ENCODE measurements at places on chromosomes 6 and 20.
A peak's percentile ranks its signal among the peaks of the same experiment; 100 is the strongest.

GRCh38 chr6:56660381-56660730 lies 17.7 kb upstream of the DST start:
- DNase-seq: no peak

DNA sequence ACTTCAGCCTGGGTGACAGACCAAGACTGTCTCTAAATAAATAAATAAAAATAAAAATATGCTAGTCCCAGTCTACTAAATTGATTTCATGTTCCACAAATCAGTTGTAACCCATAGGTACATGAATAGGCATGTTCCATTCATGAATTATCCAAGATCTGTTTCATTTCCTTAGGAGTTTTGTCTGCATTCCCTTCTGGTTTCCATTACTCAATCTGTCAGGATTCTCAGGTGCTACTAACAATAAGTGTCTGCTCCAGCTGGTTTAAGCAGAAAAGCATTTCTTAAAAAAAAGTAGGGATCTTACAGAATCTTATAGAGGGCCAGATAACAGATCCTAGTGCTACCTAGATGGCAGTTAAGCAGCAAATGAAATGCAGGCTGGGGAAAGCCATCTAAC lies 15.6 kb upstream of the PKIG start:
- DNase-seq: no peak

- DNase-seq: no peak
These were observed 425.5 kb downstream of the TENT5A start for GRCh38 chr6:81326881-81327561.

DNA sequence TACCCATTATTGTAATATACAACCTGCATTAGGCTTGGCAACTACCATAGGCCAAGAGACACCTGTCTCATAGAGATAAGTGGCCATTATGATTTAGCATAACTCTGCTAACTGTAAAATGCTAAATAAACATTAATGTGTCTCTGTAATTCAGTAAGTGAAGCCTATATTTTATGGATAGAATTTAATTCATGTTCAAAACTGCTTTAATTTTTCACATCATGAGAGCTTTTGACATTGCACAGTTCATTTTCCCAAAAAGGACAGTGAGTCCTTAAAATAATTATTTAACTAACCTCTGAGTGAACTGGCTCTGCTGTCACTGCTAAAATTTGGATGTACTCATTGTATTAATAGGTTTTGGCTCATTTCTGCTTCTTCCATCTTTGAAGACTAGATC lies 41.4 kb upstream of the TMX4 start:
- no peak for DNase-seq

- no peak for DNase-seq
These were observed 3.6 kb downstream of the FOXC1 start for GRCh38 chr6:1613346-1613687.

DNA sequence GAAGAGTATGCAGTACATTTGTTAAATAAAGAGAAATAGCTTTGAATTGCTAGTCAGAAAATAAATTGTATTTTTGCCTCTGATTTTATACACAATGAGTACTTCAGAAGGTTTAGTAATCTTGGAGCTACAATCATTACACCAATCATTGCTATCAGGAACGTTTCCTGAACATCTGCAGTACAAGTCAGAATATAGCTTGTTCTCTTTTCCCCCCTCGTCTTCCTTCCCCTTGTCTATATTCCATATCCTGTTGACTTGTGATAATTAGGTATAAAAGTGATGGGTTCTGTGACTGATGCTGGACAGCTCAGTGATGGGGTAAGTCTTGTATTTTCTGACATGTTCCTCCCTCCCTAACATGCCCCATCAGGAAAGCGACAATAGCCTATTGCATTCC lies 94.0 kb downstream of the AHI1 start:
- no peak for DNase-seq

GRCh38 chr20:12984863-12985262 lies 23.9 kb upstream of the SPTLC3 start:
- DNase-seq: no peak

DNA sequence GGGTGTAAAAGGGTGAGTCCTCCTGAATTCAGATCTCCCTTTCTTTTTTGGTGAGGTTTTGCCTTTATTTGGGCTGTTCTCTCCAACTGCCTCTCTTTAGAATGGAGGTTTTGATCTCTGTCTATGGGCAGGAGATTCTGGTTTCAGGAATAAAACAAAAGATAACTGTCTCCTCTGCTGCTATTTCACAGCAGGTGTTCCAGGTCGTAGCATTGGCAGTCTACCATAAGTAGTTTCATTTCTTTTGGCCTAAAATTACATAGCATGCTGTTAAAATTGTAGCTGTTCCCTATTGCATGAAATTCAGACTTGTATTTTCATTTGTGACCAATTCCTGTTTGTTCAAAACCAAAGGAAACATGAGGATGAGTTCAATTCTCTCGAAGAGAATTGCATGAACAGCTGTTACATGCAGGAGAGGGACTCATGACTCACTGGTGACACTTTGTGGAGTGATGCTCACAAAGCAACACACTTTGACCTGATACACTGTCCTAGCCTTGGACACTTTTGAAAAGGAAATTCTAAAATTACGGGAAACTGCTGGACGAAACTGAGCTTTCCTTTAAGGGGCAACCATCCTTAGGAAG lies 76.8 kb upstream of the SIRPG start:
- DNase-seq: peak; percentile 2

GRCh38 chr6:151242420-151242861 lies 2.7 kb downstream of the AKAP12 start:
- no peak for DNase-seq

DNA sequence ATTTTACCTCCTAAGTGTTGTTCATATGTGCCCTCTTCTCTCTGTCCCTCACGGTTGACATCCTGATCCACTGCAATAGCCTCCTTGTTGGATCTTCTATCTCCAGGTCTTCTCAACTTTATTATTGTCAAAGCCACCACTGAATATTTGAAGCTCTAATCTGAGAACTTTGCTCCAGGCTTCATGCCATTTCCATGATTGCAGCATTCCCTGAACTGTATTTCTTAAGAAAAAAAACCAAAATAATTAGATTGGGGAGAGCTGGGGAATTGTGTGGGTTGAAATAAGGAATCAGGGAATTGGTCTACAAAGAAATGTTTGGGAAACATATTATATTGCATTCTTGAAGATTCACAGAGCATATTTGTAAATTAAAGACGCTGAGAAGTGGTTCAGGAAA lies 2.5 kb upstream of the STX7 start:
- no peak for DNase-seq

GRCh38 chr20:2379511-2380229 lies 1.0 kb upstream of the TGM6 start:
- DNase-seq: no peak

- no peak for DNase-seq
These were observed 16.4 kb downstream of the FRMD1 start for GRCh38 chr6:168062346-168063289.

- DNase-seq: peak; percentile 31
These were observed 51.5 kb downstream of the PREX1 start for GRCh38 chr20:48776306-48776705.

GRCh38 chr6:158715330-158716311 lies 65.8 kb downstream of the SYTL3 start:
- DNase-seq: no peak

GRCh38 chr6:28258877-28259777 lies at the start of gene NKAPL:
TSS of gene NKAPL (plus strand) at chr6:28259297. CDS start at chr6:28259372, 75 bp downstream.
- DNase-seq: peak; percentile 53

GRCh38 chr20:35597186-35597585 lies 18.4 kb upstream of the SPAG4 start:
- DNase-seq: no peak

DNA sequence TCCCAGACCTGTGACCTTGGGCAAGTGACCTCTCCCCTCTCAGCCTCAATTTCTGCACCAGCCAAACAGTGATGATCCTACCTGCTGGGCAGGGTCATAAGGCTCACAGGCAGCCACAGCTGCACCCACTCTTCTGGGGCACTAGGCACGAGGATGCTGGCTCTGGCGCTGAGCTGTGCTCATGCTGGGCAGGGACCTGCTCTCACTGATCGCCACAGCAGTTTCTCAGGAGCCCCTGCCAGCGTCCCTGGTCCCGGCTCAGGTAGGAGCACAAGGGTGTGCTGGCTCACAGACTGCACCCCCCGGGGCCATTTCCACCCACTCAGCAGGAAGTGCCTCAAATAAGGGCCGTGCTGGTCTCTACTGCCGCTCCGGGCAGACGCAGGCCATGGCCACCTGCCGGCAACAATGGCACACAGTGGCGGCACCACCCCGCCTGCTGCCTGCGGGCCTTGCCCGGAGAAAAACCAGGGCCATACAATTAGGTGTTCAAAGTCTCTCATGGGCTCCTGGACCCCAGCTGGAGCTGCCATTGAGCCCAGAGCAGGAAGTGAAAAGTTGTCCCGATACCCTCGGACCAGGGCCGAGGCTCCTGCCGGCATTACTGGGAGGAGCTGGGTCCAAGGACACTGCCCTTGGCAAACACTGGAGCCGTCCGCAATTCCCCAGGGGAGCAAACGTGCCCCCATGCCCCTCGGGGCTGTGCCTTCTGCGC lies 4.6 kb upstream of the CABLES2 start:
- no peak for DNase-seq

GRCh38 chr20:43767686-43768474 lies 41.1 kb upstream of the GTSF1L start:
- peak; percentile 33 for DNase-seq

- no peak for DNase-seq
These were observed 440.2 kb upstream of the FLRT3 start for GRCh38 chr20:14777591-14777990.

DNA sequence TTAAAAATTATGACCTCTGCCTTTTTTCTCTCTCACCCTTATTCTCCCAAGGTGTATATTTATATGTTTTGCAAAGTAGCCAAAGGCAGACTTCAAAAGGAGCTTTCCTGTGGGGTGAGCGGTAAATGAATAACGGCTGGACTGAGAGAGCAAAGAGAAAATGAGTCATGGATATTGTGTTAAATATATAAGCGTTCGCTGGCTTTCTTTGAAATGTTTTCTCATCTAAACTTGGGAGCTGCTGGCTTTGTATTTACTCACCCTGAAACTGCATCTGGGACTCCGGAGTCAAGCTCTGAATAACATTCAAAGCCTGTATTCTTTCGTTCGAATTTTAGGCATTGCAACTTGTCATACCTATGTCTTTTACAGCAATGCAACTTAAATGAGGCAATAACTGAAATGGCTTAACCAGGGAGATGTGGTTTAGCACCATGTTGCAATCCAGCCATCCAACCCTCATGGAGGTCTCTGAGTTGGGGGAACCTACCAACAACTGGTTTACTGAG lies 32.0 kb downstream of the ATXN1 start:
- DNase-seq: no peak

DNA sequence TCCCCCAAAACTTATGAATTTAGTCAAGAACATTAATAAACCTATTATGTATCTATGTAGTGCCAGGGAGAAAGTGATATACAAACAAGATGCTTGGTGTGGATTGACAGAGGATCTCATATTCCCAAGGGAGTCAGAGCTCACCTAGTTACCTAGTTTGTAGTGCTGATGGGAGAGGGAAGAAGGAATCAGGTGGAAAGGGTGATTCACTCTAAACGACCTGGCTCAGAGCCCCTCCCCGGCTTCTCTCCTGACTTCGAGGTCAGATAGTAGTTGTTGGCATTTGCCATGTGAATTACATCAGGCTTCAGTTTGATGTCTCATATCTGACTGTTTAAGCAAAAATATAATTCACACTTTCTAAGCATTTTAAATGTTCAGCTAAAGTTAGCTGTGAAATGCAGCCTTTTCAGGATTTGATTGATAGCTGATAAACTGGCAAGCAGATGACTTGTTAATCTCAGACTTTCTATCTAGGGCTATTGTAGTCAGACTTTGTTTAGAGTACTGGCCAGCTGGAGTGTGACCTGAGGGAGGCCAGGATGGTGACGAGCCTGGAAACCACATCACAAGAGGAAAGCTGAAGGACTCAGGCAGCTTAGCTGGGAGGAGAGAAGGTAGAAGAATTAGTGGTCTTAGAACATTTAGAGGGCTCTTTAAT lies 123.7 kb downstream of the AKAP7 start:
- no peak for DNase-seq

DNA sequence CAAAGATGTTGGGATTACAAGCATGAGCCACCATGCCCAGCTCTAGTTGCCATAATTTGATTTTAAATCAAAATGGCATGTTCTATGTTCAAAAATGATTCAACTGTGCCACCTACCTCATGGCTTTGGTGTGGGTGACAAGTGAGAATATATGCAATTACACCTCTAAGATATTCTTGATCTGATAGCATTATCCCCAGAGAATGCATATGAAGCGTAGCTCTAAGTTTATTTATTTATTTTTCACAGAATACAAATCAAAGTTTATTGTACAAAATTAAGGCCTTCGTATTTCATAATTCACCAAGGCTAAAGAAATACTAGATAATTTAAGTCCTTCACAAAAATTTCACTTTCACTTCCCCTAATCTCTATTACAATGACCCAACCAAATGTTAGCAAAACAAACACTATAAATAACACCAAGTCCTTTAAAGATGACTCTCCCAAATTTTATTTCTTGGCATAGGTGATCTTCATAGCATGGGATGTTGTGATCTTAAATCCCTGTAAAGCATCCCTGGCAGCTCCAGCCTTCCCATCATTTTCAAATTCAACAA lies 205.9 kb upstream of the TAB2 start:
- DNase-seq: no peak

DNA sequence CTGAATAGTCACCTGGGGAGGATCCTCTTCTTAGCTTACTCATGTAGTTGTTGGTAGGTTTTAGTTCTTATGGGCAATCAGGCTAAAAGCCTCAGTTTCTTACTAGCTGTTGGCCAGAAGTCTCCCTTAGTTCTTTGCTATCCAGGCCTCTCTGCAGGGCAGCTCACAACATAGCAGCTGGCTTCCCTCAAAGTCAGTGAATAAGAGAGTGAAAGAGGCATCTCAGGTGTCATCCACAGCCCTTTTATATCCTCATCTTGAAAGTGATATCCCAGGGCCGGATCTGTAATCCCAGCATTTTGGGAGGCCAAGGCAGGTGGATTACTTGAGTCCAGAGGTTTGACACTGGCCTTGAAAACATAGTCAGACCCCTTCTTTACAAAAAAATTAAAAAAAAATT lies 42.1 kb upstream of the FOXA2 start:
- DNase-seq: no peak
